ENCODE measurements at places on chromosomes 13 and 19. TPM values are rescaled to one million over a fixed set of nuclear protein-coding genes. Genes with fewer than 3 reads are reported as not detected.

GRCh38 chr13:112879283-112879833, 89.7 kb upstream of the MCF2L start:
- DNase-seq = no peak

DNA sequence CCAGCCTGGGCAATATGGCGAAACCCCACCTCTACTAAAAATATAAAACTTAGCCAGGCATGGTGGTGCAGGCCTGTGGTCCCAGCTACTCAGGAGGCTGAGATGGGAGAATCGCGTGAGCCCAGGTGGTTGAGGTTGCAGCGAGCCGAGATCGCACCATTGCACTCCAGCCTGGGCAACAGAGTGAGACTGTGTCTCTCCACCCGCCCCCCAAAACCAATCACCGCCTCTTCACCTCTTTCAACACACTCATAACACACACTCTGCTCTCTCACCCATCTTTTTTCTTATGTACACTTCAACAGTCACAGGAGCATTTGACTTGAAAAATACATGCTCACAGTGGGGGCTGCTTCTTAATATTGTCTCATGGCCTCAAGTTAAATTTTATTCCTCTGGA, 76.8 kb downstream of the ESD start:
- no peak for DNase-seq

- DNase-seq = no peak
Observed at GRCh38 chr13:50513300-50513877, 330.1 kb downstream of the DLEU7 start.

LGALS14 gene
- polyA plus RNA-seq = not detected

AP1M1 gene
- 50.9 TPM for polyA plus RNA-seq

SERPINE3 gene
- not detected for polyA plus RNA-seq
